Spinal cord (tissue), 10 donors: ENCODE measurements at places on chromosomes 11 and 22.

DNA sequence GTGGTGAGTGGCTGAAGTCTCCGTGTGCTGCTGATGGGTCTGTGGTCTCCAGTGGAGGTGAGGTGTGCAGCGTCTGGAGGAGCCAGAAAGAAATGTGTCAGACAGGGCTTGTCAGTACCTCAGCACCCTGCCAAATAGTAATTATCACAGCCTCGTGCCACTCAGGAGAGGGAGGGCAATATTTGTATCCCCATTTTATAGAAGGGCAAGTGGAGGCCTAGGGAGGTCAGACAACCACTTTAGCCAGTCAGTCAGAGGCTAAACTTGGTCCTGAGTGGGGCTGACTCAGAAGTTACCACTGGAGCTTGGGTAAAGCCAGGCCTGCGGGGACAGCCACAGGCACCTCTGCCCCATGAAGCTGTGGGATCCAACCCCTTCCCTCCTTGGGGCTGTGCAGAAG lies 11.5 kb upstream of the ELF5 start:
- H3K36me3 ChIP-seq, result no peaks in the 10 kb centered on the region
- H3K4me3 ChIP-seq, result no peak overlapping the region
- no peak for DNase-seq
- H3K4me1 ChIP-seq, result peaks cover 2% of the 10 kb centered on the region
- H3K27ac ChIP-seq, result no peak overlapping the region
- no peaks in the 10 kb centered on the region for H3K27me3 ChIP-seq

DNA sequence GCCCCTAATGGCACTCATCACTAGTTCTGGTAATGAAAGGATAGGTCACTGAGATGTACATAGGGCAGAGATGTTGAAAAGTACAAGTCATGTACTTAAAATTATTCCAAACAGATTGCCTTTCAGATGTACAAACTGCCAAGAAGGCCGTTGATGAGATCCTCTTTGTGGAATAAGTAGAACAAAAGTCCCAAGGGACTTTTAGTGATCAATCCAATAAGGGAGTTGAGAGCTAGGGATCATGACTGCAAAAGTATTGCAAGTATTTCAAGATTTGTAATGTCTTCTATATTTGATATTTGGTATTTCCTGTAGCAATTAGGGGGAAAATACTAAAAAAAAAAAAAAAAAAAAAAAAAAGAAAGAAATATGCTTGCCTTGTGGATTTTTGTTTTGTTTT lies 82.2 kb downstream of the ATG16L2 start:
- no peak overlapping the region for H3K27ac ChIP-seq
- no peaks in the 10 kb centered on the region for H3K36me3 ChIP-seq
- no peak for DNase-seq
- no peak overlapping the region for H3K4me3 ChIP-seq
- no peaks in the 10 kb centered on the region for H3K4me1 ChIP-seq

DNA sequence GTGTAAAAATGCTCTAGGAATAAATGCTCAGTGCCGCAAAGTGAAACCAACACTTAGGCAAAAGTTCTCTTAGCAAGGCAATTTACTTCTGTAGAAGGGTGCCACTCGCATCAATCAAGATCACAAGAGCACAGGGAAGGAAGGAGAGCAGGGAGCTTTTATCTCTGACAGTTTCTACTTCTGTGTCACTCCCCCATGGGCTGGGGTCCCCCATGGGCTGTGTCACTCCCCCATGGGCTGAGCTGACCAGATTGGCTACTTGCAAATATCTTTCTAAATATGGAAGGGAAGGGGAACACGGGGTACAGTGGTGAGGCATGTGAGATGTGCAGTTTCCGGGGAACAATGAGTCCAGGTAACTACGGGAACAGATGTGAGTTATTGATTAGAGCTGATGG lies 397 bp downstream of the OR52N2 start:
- H3K4me3 ChIP-seq, result peak overlapping the region; percentile 45
- no peaks in the 10 kb centered on the region for H3K36me3 ChIP-seq
- H3K27ac ChIP-seq, result no peak overlapping the region
- H3K4me1 ChIP-seq, result peaks cover 6% of the 10 kb centered on the region
- no peak for DNase-seq

DNA sequence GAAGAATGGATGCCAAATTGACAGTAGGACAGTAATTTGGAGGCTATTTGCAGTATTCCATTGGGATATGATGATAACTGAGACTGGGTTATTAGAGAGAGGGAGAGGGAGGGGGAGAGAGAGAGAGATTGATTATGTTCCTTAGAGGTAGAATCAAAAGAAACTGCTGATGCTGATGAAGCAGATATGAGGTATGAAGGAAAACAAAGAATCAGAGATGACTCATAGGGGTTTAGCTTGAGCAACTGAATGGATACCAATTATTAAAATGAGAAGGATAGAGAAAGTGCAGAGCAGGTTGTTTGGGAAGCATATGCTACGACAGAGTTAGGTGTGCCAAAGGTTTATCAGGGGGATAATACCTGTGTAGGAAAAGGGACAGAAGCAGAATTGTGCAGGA lies 12.8 kb upstream of the NUCB2 start:
- no peaks in the 10 kb centered on the region for H3K4me1 ChIP-seq
- peak; percentile 75 for DNase-seq
- no peaks in the 10 kb centered on the region for H3K36me3 ChIP-seq
- H3K27ac ChIP-seq, result no peak overlapping the region
- no peaks in the 10 kb centered on the region for H3K27me3 ChIP-seq

DNA sequence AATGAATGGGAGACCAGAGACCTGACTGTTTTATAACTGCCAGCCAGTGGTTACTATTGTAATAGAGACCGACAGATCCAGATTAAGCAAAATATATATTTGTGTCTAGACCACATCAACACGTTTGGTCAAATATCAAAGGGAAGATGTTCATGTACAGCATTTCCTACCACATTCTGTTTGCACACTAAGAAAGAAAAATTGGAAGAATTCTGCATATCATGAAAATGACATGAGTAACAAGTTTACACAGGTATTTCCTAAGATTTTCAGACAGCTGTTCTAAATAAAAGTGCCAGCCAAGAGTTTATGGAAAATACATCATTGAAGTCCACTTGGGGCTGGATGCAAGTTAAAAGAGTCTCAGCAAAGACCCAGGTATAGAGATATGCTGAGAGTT lies 145.5 kb upstream of the ANO3 start:
- no peak for DNase-seq
- no peaks in the 10 kb centered on the region for H3K4me1 ChIP-seq
- H3K27ac ChIP-seq, result no peak overlapping the region
- no peaks in the 10 kb centered on the region for H3K36me3 ChIP-seq

GRCh38 chr11:27619039-27619574 lies 81.1 kb downstream of the BDNF start:
- no peak overlapping the region for H3K4me3 ChIP-seq
- no peaks in the 10 kb centered on the region for H3K27me3 ChIP-seq
- H3K27ac ChIP-seq, result no peak overlapping the region
- DNase-seq, result no peak
- H3K36me3 ChIP-seq, result no peaks in the 10 kb centered on the region

- no peaks in the 10 kb centered on the region for H3K36me3 ChIP-seq
- H3K27ac ChIP-seq, result no peak overlapping the region
- peaks cover 7% of the 10 kb centered on the region for H3K27me3 ChIP-seq
- H3K4me1 ChIP-seq, result peaks cover 11% of the 10 kb centered on the region
- DNase-seq, result no peak
Measured at GRCh38 chr11:115739878-115740277, 235.7 kb upstream of the CADM1 start.

DNA sequence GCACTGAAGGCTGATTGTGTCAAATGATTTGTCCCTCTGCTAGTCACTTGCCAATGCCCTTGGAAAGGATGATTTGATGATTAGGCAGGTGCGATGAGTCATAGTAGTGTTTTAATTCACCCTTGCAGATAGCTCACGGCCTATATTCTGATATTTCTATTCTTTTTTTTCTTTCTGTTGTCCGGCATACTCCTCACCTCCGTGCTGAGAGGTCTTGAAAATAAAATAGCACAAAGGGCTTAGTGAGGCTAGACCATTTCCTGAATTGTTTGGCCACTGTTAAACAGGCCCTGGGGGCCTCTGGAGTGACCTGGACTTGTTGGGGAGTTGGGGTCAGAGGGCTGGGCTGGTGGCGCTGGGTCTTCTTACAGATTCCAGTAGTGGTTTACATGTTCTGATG lies 99.8 kb downstream of the ZBTB16 start:
- no peak overlapping the region for H3K4me3 ChIP-seq
- H3K36me3 ChIP-seq, result peaks cover 2% of the 10 kb centered on the region
- H3K4me1 ChIP-seq, result peaks cover 61% of the 10 kb centered on the region
- no peak for DNase-seq
- H3K27me3 ChIP-seq, result peaks cover 3% of the 10 kb centered on the region

- no peaks in the 10 kb centered on the region for H3K36me3 ChIP-seq
- no peaks in the 10 kb centered on the region for H3K27me3 ChIP-seq
- DNase-seq, result no peak
- H3K4me3 ChIP-seq, result no peak overlapping the region
Measured at GRCh38 chr11:10392095-10393079, 62.7 kb upstream of the AMPD3 start.

GRCh38 chr11:27423125-27423524 lies 49.5 kb downstream of the LGR4 start:
- no peak overlapping the region for H3K4me3 ChIP-seq
- DNase-seq, result no peak
- H3K27me3 ChIP-seq, result no peaks in the 10 kb centered on the region
- H3K27ac ChIP-seq, result no peak overlapping the region

- H3K27ac ChIP-seq, result peak overlapping the region; percentile 58
- H3K27me3 ChIP-seq, result no peaks in the 10 kb centered on the region
- H3K4me1 ChIP-seq, result peaks cover 17% of the 10 kb centered on the region
- H3K36me3 ChIP-seq, result peaks cover 18% of the 10 kb centered on the region
- no peak for DNase-seq
- peak overlapping the region; percentile 53 for H3K4me3 ChIP-seq
Measured at GRCh38 chr11:18706330-18707243, 8.0 kb downstream of the TMEM86A start.

DNA sequence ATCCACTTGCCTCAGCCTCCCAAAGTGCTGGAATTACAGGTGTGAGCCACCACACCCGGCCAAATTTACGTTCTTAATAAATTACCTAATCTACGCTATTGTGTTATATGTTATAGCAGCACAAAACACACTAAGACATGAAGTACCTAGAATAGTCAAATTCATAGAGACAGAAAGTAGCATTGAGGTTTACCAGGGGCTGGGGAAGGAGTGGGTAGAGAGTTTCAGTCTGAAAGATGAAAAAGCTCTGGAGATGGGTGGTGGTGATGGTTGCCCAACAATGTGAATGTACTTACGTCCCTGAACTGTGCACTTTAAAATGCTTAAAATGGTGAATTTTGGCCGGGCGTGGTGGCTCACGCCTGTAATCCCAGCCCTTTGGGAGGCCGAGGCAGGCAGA lies 65.7 kb upstream of the NUP50 start:
- H3K4me3 ChIP-seq, result no peak overlapping the region
- peaks cover 5% of the 10 kb centered on the region for H3K4me1 ChIP-seq
- H3K36me3 ChIP-seq, result no peaks in the 10 kb centered on the region
- peaks cover 7% of the 10 kb centered on the region for H3K27me3 ChIP-seq
- no peak for DNase-seq

GRCh38 chr11:62770778-62771143 lies 435 bp upstream of the TAF6L start:
- peak overlapping the region; percentile 96 for H3K27ac ChIP-seq
- no peaks in the 10 kb centered on the region for H3K27me3 ChIP-seq
- peaks cover 27% of the 10 kb centered on the region for H3K4me1 ChIP-seq
- H3K4me3 ChIP-seq, result peak overlapping the region; percentile 85
- H3K36me3 ChIP-seq, result peaks cover 35% of the 10 kb centered on the region

DNA sequence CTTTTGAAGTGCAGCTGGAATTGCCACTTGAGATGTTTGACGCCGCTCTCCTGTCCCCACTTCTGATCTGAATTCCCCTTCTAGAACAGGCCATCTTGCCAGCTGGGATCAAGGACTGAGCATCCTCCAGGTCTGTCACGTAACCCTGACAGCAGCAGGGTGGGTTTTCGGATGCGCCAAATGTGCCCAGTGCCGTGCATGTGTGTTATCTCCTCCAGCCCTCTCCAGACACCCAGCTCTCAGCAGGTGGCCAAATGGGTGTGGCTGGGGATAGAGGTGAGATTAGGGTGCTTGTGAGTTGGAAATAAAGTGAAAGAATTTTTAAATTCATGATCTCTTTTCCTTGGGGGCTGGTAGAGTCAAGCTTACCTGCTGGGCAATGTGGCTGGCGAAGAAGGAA lies 3.3 kb downstream of the OSBP2 start:
- no peak for DNase-seq
- H3K4me3 ChIP-seq, result no peak overlapping the region
- peaks cover 32% of the 10 kb centered on the region for H3K4me1 ChIP-seq

GRCh38 chr11:57751676-57752253 lies at the start of gene BTBD18:
Gene BTBD18, minus strand, starts transcription at chr11:57751819. Its CDS starts 631 bp downstream, at chr11:57751188.
- no peak within 1 kb of the TSS for H3K27ac ChIP-seq
- peaks cover 14% of the 10 kb centered on the region for H3K36me3 ChIP-seq
- no peak for DNase-seq
- no peaks in the 10 kb centered on the region for H3K4me1 ChIP-seq

DNA sequence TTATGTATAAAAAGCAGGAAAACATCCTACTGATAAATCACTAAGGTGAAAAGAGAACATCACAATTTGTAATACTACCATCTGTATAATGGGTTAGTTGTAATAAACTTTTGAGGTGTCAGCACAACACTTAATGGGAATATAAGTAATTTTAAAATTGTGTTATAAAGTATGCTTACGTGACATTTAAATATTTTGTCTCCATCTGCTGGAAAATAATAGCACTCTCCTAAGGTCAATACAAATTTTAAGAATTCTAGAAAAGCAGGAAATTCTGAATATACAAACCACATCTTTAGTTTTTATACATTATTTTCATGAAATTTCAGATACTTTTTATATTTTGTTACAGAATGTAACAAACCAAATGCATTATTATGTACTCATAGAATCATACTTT lies 19.5 kb downstream of the CWF19L2 start:
- peaks cover 7% of the 10 kb centered on the region for H3K36me3 ChIP-seq
- DNase-seq, result no peak
- no peaks in the 10 kb centered on the region for H3K27me3 ChIP-seq
- H3K27ac ChIP-seq, result no peak overlapping the region
- H3K4me3 ChIP-seq, result no peak overlapping the region

- peaks cover 30% of the 10 kb centered on the region for H3K4me1 ChIP-seq
- H3K4me3 ChIP-seq, result no peak overlapping the region
- H3K27ac ChIP-seq, result peak overlapping the region; percentile 83
- H3K36me3 ChIP-seq, result peaks cover 79% of the 10 kb centered on the region
- no peaks in the 10 kb centered on the region for H3K27me3 ChIP-seq
- DNase-seq, result peak; percentile 59
Measured at GRCh38 chr11:8707541-8708191, 25.1 kb downstream of the RPL27A start.

- peaks cover 10% of the 10 kb centered on the region for H3K27me3 ChIP-seq
- peak within 1 kb of the TSS; percentile 98 for H3K27ac ChIP-seq
- H3K4me3 ChIP-seq, result peak within 1 kb of the TSS; percentile 96
- peaks cover 64% of the 10 kb centered on the region for H3K4me1 ChIP-seq
- H3K36me3 ChIP-seq, result peaks cover 21% of the 10 kb centered on the region
Measured at GRCh38 chr11:75562048-75562835, at the start of gene SERPINH1. Gene SERPINH1, plus strand, starts transcription at chr11:75562253. Its CDS starts 4,097 bp downstream, at chr11:75566350.

DNA sequence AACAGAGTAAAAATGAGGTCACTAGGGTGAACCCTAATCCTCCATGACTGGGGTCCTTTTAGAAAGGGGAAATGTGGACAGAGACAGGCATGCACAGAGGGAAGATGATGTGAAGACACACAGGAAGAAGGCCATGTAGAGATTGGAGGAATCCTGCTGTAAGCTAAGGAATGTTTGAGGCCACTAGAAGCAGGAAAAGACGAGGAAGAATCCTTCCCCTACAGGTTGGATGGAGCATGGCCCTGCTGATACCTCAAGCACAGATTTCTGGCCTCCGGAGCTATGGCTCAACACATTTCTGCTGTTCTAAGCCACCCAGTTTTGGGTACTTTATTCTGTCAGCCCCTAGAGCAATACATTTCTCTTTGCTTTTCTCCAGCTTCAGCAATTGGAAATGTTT lies 486.9 kb downstream of the MIAT start:
- no peak overlapping the region for H3K4me3 ChIP-seq
- no peak for DNase-seq
- H3K36me3 ChIP-seq, result no peaks in the 10 kb centered on the region
- peaks cover 2% of the 10 kb centered on the region for H3K27me3 ChIP-seq
